ENCODE measurements at places on chromosomes 16 and 17. TPM values are rescaled to one million over a fixed set of nuclear protein-coding genes. Genes with fewer than 3 reads are reported as not detected.

Gene ZPBP2
- not detected for total RNA-seq

Gene TEX19
- total RNA-seq = not detected

Gene KRTAP1-1
- total RNA-seq = not detected

Gene CCDC144A
- total RNA-seq = 4.4 TPM

Gene WNT9B
- not detected for total RNA-seq

Gene KIF18B
- total RNA-seq = 0.16 TPM

Gene SLC9A5
- total RNA-seq = 1.2 TPM

Gene HOXB5
- not detected for total RNA-seq

Gene NECAB2
- total RNA-seq = 1.9 TPM

Gene TELO2
- total RNA-seq = 11.7 TPM

Gene CCL14
- not detected for total RNA-seq

Gene FBXW10
- 0.47 TPM for total RNA-seq

Gene SGCA
- not detected for total RNA-seq

Gene CMC2
- total RNA-seq = 20.3 TPM

Gene MAF
- total RNA-seq = 26.8 TPM

Gene IRX5
- total RNA-seq = 0.16 TPM

Gene ZNF423
- total RNA-seq = 4.7 TPM

Gene ZACN
- total RNA-seq = not detected

Gene CD300H
- not detected for total RNA-seq

Gene IL21R
- total RNA-seq = not detected

Gene SUMO2
- 264 TPM for total RNA-seq

Gene C16orf96
- total RNA-seq = not detected

Gene SLC35G6
- not detected for total RNA-seq

Gene BRICD5
- 3.7 TPM for total RNA-seq

Gene EVPL
- total RNA-seq = not detected

Gene HCRT
- total RNA-seq = not detected

Gene ABCA8
- total RNA-seq = 3.9 TPM

Gene ITGB4
- 2.7 TPM for total RNA-seq

Gene TSPOAP1
- 30.1 TPM for total RNA-seq

Gene MYH11
- under 0.01 TPM for total RNA-seq

Gene CD300LF
- 0.16 TPM for total RNA-seq

Gene TCAP
- 0.47 TPM for total RNA-seq

Gene AGRP
- total RNA-seq = not detected

Gene C1QTNF1
- 0.78 TPM for total RNA-seq

Gene CNGB1
- not detected for total RNA-seq

Gene KRTAP4-4
- not detected for total RNA-seq

Gene KRT25
- not detected for total RNA-seq

Gene POLG2
- total RNA-seq = 12.6 TPM

Gene GJD3
- total RNA-seq = 0.31 TPM

Gene RETREG3
- 54.9 TPM for total RNA-seq

Gene NUDT7
- 2.7 TPM for total RNA-seq

Gene HBZ
- 0.31 TPM for total RNA-seq

Gene ALOXE3
- 0.47 TPM for total RNA-seq

Gene GGT6
- total RNA-seq = not detected

Gene SYCE1L
- not detected for total RNA-seq

Gene TNFRSF17
- not detected for total RNA-seq
